GM04504 (cell line): ENCODE measurements at places on chromosomes 7 and 10.
A peak's percentile ranks its signal among the peaks of the same experiment; 100 is the strongest.

DNA sequence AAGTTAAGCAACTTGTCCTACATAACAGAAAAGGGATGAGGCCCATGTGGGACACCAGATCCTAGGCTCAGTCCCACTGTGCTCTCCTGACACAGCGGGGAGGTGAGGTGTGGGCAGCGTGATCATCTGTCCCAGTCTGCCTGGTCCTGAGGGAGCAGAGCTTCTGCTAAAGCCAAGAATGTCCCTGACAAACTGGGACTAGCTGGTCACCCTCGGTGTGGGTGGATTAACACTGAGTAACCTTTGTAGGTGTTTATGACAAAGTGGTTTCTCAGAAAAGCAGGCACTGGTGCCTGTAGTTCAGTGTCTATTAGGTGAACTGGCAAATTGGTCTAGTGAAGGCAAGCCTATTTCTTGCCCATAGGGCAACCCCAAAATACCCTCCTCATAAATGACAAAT, 127.8 kb upstream of the HABP2 start:
- no peak for DNase-seq

DNA sequence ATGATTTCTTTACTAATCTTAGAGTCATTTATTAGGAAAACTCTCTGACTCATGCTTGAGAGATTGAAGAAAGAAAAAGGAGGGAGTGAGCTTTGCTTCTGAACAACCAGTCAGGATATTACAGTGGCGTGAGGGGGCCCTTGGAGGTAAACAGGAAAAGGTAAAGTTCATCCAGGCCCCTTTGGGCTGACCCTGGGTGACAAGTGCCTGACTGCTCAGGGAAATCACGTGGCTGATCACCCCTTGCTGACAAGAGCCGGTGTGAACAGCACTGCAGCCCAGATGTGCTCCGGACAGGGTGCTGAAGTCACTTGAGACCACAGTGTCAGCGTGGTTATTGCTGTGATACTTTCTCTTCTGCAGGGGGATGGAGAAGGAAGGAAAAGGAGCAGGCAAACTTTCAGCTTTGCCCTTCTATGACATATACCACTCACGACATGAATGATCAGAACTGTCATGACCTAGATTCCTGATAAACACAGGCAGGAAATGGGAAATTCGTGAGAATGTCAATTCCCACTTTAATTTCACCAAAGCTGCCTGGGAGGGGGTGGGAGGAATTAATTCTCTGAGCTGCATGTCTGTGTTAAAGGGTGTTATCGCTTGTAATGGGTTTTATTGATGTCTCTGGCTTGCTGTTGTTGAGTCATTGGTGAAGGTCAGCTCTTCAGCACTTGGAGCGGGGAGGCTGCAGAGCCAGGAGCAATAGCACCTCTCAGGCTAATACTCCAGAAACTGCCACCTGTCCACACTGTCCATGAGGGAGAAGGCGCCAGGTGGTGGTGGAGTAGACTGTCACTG, 139.8 kb upstream of the AOAH start:
- no peak for DNase-seq

- no peak for DNase-seq
Measured at GRCh38 chr7:7254908-7255307, 72.6 kb downstream of the C1GALT1 start.

- no peak for DNase-seq
Measured at GRCh38 chr10:77636282-77636966, 1.2 kb downstream of the KCNMA1 start.

- no peak for DNase-seq
Measured at GRCh38 chr7:127665922-127666321, 13.9 kb downstream of the SND1 start.

DNA sequence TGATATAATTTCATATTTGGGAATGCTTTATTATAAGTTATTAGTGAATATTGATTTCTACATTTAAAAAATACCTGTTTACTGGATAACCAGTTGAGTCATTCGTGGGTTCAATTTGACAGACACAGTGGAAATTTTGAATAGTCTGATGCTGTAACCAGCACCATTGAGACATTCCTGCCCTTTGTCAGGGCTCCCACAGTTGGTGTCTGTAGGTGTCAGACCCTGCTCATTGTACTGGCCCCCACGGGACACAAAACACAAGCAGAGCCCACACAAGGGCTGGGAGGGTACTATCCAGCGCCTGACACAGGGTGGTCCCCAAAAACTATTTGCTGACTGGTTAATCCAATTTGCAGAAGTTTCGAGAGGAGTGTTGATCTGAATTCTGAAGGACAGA, 35.9 kb downstream of the EEPD1 start:
- DNase-seq, result no peak

DNA sequence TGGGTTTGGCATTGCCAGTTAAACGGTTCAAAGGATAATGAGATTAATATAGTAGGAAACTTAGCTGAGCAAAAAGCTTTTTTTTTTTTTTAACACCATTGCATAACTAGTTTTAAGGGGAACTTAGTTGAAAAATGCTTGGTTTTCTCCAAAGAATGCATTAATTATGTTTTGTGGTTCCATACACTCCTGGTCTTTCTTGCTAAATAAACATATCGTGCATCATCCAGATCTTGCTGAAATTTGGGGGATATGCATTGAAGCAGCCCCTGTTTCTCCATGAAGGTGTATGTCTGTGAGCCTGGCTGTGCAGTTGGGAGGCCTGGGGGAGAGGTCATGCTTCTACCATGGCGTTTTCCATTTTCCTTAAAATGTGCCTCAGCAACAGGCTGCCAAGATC, 558.2 kb upstream of the GALNT17 start:
- DNase-seq, result no peak

DNA sequence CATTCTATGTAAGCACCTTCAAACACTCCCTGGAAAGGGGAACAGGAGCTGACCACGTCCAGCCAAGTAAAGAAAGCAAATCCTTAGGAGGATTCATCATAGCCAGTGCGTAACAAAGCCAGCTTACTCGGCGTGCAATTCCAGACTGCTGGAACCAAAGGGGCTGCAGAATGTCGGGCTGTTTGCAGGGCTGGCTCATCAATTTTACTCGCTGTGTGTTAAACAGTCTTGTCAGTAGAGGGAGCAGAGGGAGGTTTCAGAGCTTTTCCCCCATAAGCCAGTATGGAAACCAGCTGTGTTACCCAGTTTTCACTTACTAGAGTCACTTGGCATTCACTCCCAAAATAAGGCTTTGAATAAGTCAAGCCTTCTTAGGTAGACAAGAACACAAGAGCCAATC, 127.1 kb downstream of the KMT2E start:
- peak; percentile 27 for DNase-seq

DNA sequence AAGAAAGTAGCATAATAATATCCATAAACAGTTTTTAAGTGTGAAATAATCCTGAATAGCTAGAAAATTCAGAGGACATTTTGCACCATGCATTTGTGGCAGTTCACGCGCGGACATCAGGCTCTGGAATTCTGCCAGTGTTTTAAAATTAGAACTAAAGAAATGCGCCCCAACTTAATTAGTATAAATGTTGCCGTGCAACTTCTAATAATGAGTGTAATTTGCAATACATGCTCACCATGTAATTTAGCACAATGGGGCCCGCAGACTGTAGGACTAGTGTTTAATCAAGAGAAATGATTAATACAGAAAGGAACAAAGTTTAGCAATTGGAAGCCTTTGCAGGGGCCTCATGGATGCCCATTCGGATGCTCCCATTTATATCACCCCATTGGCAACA, 96.6 kb downstream of the PTPRE start:
- no peak for DNase-seq

DNA sequence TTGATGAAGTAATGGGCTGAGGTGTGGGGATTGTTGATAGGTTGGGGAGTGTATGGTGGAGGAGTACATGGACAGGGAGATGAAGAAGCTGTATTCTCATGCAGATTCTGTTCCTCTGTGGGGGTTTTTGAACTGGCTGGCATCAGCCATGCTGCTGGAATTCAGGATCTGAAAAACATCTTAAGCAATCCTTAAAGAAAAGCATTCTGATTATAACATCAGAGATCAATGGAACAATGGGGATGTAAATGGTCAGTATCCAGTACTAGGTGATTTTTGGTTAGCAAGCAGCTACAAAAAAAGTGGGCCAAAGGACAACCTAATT, 247.5 kb upstream of the GALNT17 start:
- DNase-seq, result no peak

- no peak for DNase-seq
Measured at GRCh38 chr7:42545049-42545724, 308.2 kb upstream of the GLI3 start.

DNA sequence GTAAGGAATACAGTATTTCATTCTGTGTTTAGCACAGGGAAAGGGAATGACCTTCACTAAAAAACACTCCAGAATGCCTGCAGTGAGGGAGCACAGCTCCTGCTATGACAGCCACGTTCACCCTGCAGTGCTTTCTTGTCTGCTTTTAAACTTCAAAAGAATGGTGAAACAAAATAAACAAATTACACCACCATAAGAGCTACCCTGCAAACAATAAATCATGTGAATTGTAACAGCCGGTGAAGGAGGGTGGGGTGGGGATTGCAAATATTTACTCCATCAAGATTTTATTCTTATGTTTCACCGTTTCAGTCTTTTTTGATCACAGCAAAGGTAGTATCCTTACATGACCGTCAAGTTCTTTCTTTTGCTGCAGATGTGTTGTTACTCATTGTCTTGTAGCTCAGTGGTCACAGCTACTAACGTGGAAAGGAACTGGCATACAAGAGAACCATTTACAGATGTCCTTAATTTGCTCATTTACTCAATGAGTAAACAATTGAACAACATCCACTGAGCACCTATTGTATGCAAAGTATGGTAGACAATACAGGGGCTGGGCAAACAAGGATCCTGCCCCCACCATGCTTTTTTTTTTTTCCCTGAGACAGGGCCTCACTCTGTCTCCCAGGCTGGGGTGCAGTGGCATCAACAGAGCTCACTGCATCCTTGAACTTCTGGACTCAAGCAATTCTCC, 4.1 kb upstream of the CHN2 start:
- DNase-seq, result no peak

- DNase-seq, result peak; percentile 29
Measured at GRCh38 chr7:42272793-42273665, 36.0 kb upstream of the GLI3 start.

- peak; percentile 79 for DNase-seq
Measured at GRCh38 chr10:60414877-60415585, 25.4 kb upstream of the ANK3 start.

DNA sequence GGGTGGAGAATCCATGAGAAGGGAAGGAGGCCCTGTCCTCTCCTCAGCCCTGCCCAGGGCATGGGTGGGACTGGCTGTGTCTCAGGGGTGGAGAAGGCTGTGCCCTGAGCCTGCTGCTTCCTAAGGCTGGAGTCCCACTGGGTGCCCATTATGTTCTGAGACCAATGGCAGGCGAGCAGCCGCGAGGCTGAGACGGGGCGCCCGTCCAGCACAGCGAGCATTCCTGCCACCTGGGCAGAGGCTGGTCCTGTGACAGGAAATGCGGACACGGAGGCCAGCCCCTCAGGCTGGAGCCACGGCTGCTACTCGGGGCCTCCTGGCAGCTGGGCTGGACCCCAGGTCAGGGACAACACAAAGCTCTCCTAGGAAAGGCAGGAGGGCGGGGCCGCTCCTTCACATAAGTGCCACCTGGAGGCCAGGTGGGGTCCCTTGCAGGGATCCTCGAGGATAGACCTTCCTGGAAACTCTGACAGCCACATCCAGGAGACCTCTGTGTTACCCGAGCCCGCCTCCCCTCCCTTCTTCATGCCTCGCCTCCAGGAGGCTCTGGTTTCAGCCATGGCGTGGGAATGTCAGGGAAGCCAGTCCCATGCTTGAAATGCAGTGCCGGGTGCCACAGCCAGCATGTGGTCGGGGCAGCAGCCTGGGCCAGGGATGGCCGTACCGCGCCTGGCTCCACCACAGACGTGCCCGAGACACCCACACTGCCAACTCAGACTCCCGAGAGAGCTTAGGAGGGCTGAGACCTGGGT, 173.9 kb downstream of the USP6NL start:
- DNase-seq, result no peak

DNA sequence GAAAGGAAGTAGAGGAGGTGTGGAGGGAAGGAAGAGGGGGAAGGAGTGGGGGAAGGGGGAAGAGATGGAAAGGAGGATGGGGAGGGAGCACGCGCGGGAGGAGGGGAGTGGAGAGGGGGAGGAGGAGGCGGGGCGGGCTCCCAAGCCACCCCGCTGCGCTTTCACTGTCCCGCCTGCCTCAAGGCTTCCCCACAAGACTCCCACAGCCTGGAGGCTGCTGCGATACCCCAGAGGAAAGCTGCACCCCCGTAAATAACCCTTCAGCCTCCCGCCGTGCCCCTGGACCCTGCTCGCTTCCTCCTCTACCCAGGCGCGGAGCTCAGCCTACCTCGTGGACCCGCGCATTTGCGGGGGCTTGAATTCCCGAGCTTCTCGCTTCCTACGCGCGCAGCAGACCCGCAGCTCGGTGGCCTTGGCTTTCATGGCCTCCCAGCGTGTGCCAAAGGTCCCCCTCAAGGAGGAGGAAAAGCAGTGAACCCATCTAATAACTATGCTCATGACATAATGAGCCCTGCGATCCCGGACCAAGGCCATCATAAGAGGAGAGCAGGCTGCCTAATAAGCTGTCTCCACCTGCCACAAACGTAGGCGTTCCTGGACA, at the start of gene C10orf67:
TSS of gene C10orf67 (minus strand) at position 557 of the 601 bp plus-strand sequence. CDS start at position 534, 23 bp downstream.
- DNase-seq, result no peak

GRCh38 chr7:86914551-86914950, 144.9 kb downstream of the ELAPOR2 start:
- no peak for DNase-seq

DNA sequence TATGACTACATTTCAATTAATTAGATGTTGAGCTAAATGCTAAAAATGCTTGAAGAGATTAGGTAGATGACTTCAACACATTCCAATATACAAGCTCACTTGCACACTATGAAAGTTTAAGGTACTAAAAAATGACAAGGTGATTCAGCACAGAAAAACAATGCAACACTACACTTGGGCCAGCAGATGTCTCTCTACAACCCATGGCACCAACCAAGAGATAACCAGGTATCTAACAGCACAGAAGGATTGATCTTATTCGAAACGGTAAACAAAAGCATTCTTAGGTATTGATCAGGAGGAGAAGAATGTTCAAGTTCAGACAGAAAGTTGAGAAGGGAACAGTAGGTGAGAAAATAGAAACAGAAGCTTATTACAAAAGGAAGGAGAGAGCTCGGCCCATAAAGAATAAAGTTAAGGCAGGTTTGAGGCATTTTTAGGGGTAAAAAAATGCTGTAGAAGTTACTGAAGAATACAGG, 248.2 kb upstream of the KLF14 start:
- DNase-seq, result no peak

GRCh38 chr7:66741-67140, 125.6 kb upstream of the FAM20C start:
- DNase-seq, result no peak
